ENCODE measurements at places on chromosomes 4 and X.

DNA sequence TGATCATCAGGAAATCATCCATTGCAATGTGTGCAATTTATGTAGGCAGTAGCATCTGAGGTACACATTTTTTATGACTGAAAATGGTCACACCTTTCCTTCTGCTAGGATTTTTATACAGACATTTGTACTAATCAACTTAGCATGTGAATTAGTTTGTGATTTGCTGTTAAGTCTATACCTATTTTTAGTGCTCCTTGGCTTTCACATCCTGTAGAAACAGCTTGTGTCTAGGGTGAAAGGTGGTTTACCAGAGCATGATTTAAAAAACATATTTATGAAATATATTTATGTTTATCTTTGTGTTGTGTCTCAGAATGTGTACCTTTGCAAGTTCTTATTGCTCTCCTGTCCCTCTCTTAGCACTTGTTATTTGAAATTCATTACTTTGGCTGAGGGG is 916.0 kb downstream of the TECRL start:
- no peak for DNase-seq

DNA sequence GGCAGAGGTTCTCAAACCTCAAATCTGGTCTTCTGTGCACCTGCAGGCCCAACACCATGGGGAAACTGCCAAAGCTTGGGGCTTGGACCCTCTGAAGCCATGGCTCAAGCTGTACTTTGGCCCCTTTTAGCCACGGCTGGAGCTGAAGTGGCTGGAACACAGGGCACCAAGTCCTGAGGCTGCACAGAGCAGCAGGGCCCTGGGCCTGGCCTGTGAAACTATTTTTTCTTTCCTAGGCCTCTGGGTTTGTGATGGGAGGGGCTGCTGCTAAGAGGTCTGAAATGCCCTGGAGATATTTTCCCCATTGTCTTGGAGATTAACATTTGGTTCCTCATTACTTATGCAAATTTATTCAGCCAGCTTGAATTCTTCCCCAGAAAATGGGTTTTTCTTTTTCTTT is 18.3 kb upstream of the PI4K2B start:
- no peak for DNase-seq

DNA sequence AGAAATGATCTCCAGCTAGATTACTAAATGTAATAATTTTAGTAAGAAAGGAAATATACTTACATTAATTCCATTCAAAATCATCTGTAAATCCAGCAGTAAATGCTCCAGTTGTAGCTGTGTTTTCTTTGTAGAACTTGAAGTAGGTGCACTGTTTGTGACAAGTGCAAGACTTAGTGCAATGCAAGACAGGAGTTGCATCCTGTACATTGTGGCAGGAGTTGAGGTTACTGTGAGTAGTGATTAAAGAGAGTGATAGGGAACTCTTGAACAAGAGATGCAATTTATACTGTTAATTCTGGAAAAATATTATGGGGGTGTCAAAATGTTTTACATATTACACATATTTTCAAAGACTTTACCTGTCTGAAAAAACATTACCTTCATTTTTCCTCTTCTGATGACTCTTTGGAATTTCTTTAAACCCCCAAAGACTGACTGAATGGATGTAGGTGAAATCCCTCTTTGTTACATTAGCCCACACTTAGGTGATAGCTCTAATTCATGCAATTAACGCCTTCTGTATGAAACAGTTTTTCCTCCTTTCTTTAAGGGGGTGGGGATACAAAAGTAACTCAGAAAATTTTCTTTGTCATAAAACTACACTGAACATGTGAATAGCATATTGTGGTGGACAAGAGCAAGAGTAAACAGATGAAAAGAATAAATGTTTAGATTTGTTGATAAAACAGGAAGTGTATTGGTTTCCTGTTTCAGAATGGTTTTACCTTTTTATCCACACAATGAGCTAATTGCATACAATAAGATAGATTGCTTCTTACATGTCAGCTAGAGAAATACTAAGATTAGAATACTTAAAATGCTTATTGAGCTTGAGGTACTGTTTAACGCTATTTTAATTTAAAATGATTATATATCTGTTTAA is at the start of gene IL2:
Gene IL2, minus strand, starts transcription at position 495 of the 886 bp plus-strand sequence. Its CDS starts 285 bp downstream, at position 210.
- peak; percentile 21 for DNase-seq

DNA sequence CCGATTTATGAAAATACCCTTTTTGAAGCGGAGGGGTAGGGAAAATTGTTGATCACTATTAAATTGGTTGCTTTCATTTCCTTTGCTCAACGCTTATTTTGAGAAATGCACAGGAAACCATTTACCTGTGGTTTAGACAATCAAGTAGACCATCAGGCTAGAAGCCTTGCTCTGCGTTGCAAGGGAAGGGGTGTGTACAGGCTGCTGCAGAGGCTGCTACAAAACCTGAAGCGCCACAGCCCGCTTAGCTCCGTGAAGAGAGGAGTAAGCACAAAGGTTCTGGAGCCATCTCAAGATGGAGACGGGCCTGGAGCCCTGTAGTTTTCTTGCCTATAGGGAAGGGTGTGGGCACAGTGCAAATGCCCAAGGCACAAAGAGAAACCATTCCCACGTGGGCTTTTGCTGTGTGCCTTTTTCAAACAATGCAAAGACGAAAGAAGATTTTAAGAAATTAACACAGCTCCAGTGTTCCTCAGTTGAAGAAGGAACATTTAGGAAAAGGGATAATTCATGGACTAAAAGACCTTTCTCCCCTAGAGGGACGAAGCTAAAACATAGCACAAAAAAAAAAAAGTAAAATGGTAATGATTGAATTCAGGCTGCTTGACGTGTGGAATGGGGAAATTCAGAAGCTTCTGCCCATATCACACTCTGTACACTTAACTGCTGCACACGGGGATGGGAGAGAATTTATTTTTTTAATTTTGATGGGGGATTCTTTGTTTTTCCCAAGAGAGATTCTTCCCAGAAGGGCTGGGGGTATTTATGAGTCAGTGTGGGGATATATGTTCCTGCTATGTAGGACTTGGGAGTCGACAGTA is 3.5 kb downstream of the TMSB4X start:
- DNase-seq: peak; percentile 79

GRCh38 chrX:19372547-19373331 is 29.0 kb downstream of the PDHA1 start:
- no peak for DNase-seq

GRCh38 chr4:145285928-145286327 is 105.5 kb upstream of the OTUD4 start:
- DNase-seq: no peak

DNA sequence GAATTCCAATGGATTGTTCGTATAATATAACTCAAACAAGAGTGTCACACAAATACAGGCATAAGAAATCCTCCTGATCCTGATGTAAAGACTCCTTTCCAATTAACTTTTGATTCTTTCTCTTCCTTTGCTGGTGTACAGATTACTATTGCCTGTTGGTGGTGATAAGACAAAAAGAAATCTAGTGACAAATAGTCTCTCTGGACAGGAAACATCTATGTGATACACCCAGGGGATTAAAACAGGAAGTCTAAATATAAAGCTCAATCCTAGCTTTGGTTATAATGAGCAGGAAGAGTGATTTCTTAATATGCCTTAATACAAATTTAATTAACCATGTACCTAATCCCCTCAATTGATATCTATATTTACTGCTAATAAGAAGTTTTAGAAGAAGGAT is 45.1 kb downstream of the ARHGEF6 start:
- no peak for DNase-seq

DNA sequence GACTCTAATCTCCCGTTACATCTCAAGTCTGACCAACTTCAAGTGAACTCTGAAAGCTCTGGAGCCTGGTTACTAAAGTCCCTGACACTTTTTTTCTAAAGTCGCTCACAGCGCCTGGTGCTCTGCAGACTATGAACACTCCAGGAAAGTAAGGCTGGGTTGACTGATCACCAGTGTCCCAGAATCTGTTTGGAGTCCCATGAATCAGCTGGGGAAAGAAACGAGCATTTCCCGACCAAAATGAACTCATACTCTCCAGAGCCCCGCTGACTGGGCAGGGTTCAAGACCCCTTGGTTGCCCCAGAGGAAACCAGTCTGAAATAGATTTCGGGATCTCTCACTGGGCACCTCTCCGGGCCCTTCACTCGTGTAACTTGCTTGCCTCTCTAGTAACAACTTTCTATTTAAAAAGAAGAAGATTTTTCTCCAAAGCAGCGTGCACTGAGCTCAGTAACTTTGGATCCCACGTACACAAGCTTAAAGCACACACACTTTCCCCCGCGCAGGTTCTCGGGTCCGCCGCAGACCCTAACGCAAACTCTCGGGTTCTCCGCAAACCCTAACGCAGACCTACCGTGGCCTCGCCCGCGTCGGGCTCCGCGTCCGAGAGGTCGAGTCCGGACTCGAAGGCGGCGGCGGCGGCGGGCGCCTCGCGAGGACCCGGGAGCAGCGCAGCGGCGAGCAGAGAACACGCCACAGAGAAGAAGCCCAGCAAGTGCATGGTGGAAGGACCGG is 964 bp downstream of the VEGFC start:
- DNase-seq: no peak

DNA sequence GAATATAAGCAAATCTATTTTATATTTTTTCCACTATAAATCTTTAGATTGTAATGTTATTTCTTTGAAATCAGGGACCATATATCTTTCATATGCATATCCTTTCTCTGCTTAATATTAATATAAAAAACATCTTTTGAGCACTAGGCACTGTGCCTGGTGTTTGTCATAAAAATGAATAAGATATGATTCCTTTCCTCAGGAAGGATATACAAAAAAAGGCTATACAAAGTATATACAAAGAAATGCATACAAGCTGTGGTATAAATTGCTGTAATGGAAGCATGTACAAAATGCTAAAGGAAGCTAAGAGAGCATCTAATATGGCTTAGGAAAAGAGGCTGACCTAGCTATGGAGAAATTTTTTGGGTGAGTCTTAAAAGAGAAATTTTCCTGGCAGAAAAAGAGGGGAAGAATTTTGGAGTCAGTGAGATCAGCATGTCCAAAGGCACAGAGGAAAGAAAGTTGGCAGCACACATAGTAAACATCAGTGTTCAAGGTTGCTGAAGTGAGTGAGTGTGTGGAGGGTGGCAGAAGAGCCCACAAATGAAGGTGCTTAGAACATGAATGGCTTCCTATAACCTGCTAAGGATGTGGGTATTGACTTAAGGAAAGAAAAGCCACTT is 500.0 kb downstream of the SPRY1 start:
- DNase-seq: no peak

- no peak for DNase-seq
These were observed 255 bp upstream of the CNOT6L start for GRCh38 chr4:77819404-77819842.

DNA sequence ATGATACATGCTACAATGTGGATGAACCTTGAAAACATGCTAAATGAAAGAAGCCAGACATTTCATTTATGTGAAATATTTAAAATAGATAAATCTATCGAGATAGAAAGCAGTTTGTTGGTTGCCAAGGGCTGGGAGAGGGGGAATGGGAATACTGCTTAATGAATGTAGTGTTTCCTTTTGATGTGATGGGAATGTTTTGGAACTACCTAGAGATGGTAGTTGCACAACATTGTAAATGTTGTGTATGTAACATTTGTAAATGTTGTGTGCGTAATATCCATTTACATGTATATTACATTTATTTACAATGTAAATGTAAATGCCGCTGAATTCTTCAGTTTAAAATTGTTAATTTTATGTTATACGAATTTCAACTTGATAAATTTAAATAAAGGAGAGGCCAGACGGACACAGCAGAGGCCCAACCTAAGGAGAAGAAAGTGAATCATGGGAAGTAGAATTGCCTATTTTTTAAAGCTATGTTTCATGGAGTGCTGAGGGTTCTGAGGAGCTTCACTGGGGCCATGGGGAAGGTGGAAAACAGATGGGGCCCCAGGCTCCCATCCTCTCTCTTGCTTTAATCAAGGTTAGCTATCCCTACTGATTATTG is 60.0 kb upstream of the TEX13D start:
- no peak for DNase-seq

GRCh38 chr4:98345838-98346237 is 84.7 kb downstream of the RAP1GDS1 start:
- no peak for DNase-seq

DNA sequence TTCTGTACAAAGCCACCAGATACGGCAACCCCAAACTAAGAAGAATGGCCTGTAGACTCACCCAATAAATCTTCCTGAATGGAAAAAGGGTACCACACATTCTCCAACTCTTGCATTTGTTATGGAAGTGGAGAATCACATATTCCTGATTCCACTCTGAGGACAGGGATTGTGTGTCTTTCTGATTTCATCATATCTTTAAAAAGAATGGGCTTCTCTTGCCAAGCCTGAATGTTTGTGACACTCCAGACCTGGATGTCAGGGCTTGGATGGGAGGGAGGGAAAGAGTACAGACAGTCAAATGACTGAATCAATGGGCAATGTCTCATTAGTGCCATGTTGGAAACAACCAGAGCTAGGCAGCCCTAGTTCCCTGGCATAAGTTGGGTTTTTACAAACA is 77.4 kb downstream of the PLAC1 start:
- no peak for DNase-seq

- no peak for DNase-seq
These were observed 231.4 kb downstream of the PPP3CA start for GRCh38 chr4:101115887-101116286.

DNA sequence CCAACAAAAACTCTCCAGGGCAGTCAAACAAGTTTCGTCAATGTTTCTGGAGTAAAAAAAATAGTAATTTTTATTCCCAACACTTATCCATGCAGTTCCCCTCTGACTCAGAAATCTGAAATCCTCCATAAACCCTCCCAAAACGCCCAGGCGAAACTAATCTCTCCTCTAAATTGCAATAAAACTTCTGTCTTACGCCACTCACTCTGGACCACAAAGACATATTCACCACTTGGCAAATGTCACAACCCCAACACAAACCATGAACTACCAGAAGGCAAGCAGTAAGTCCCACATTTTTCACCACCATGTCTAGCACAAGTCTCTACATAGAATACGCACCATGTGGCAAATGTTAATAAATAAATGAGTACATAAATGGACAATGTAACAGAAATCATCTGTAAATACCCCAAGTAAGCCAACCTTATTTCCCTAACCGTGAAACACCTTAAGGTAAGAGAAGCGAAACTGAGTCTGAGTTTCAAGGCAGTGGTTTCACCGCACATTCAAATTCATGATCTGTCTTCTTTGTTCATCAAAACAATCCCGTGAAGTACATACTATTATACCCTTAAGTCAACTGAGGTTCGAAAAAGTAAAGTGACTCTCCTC is 1.6 kb downstream of the PAPSS1 start:
- no peak for DNase-seq

- DNase-seq: no peak
These were observed 70.7 kb upstream of the RPS6KA6 start for GRCh38 chrX:84258708-84259107.

DNA sequence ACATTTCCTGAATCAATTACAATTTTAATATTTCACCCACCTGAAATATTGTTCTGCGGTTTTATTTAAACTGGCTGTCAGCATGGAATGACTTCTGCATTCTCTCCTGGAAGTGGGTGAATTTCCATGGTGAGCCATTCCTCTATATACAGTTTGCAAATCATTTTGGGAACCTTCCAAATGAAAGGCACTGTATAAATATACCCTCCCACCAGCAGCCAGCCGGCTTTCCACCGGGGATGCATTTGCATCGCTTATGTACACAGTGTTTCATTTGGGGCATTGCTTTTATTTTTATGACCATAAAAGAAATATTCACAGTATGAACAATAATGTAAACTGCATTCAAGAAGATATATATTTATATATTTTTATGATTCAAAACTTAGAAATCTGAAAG is 4.7 kb upstream of the IL1RAPL1 start:
- no peak for DNase-seq
